ENCODE measurements at places on chromosomes 16 and 17. TPM values are rescaled to one million over a fixed set of nuclear protein-coding genes. Genes with fewer than 3 reads are reported as not detected.

GRCh38 chr16:4679850-4680636 is 13.3 kb upstream of the NUDT16L1 start:
- peaks cover 35% of the 10 kb centered on the region for H3K4me1 ChIP-seq
- peak overlapping the region; percentile 80 for H3K27ac ChIP-seq
- H3K27me3 ChIP-seq: no peaks in the 10 kb centered on the region

The AOC2 gene
- total RNA-seq: not detected

The ZSCAN10 gene
- total RNA-seq: not detected

GRCh38 chr16:68351991-68352431 is 41.2 kb downstream of the PRMT7 start:
- no peaks in the 10 kb centered on the region for H3K27me3 ChIP-seq
- H3K36me3 ChIP-seq: peaks cover 86% of the 10 kb centered on the region
- DNase-seq: no peak

GRCh38 chr17:76586741-76587487 is 1.3 kb upstream of the ST6GALNAC2 start:
- no peak overlapping the region for H3K4me3 ChIP-seq
- H3K36me3 ChIP-seq: no peaks in the 10 kb centered on the region
- no peaks in the 10 kb centered on the region for H3K27me3 ChIP-seq
- DNase-seq: no peak
- H3K27ac ChIP-seq: no peak overlapping the region

Data from right atrium auricular region (tissue), 2 donors.